Esophagus squamous epithelium (tissue), 5 donors: ENCODE measurements at places on chromosomes 5 and 9.

- no peak for DNase-seq
Measured at GRCh38 chr5:139132515-139132914, 65.7 kb downstream of the SIL1 start.

DNA sequence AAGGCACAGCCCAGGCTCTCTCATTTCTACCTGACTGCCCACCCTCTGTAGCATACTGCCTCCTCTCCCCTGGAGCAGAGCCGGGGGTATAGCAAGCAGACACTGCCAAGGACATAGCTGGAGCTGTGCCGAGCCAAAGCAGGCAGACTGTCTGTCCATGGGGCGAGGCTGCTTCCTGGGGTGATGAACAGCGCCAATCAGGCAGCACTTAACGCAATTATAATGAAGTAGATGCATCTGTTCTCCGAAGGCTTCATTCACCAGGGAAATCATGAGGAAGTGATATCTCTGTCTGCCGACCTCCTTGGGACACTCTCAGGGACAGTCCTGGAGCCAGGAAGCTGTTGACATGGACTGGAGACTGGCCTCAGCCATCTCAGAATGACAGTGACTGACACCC lies 230.7 kb downstream of the ASTN2 start:
- no peak for DNase-seq

DNA sequence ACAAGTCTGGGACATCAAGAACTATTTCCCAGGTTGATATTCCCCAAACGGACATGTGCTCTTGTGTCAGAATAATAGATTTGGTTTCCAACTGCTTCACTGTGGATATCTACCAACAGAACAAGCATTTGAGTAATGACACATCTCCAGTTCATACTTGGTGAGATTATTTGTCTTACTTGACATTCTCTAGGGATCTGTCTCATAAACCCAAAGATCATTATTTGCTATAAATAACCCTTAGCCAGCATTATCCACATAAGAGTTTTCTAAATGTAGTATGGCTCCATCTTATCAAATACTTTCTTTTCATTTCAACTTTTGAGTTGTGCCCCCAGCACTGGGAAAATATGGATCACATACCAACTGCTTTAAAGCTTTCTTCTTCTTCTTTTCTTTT lies 1063.9 kb upstream of the CDH18 start:
- DNase-seq: no peak

GRCh38 chr9:35723426-35723825 lies 8.6 kb downstream of the TLN1 start:
- no peak for DNase-seq

DNA sequence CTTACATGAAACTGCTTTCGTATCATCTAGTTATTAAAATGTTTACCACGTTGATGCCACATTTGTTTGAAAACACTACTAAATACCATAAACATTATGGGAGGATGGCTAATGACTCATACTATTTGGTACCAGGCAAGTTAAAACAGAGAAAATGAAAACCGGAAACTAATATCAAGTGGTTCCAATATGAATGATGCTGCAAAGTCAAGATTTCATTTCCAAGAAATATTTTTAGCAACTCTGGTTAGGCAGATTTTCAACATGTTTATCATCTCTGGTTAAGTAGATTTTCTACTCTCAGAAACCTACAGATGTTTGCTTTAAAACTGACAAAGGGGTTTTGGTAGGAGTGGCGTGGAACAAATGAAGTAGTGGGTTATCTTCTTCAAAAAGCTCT lies 4.9 kb upstream of the F2R start:
- DNase-seq: no peak

DNA sequence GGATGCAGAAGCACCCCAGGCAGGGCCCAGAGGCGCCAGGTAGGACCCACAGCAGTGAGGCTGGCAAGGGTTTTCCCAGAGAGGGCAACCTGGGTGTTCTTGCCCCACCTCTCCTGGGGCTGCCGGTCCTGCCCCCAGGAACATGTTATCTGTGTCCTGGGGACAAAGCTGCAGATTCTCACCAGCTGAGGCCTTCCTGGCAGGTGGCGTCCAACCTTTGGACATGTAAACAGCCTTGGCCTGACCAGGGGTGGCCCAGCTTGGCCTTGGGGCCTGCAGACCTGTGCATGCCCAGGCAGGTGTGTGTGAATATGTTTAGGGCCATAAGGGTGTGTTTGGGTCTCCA lies 101.8 kb upstream of the LARP1 start:
- no peak for DNase-seq

- DNase-seq: no peak
Measured at GRCh38 chr5:141306630-141307029, 2.8 kb upstream of the SLC25A2 start.

GRCh38 chr9:78664370-78664769 lies 367.4 kb downstream of the PSAT1 start:
- no peak for DNase-seq

DNA sequence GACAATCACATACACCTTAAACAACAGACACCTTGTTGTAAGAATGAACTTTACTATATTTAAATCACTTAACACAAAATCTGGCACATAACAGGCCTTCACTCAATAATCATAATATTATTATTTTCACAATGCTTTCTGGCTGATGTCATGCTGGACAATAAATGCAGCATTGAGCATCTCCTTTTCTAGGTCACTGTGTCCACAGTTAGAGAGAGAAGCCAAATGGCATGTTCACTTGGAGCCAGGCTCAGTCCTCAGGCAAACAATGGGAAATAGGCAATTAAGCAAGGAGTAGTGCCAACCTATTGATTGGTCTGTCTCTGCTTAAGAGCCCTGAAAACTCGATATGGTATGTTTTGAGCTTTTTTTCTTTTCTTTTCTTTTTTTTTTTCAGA lies 50.6 kb upstream of the KLF4 start:
- no peak for DNase-seq

DNA sequence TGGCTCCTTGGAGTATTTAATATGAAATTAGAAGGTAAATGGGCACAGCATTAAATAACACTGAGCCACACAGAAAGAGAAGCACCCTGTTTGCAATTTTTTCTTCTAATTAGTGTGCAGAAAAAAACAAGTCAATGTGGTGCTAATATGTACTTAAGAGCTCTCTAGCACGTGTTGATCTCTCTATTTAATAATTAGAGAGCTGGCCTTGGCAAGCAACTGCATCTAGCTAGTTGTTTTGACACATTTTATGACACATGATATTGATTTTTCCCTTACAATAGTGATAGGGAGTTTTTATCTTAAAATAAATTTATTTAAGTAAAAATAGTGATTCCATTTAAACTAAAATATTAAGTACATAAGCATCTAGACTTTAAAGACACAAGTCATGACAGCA lies 54.5 kb upstream of the NUDT12 start:
- DNase-seq: no peak

DNA sequence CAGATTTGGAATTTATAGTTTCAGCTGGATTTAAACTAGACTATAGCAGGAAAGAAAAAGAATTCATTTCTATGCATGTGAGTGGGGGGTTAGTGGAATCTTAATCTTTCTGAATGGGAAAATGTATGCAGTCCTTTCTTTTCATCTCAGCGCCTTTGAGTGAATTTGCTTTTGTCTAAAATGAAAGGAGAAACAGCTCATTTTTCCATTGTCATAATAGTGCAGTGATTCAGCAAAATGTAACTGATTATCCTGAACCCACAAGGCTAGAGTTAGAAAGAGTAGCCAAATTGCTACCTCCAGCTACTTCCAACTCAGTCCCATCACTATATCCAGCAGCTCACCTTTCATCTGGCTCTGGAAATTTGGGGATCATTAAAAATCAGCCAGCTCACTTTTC lies 134.4 kb downstream of the ADAMTSL1 start:
- DNase-seq: no peak

GRCh38 chr5:92180391-92180790 lies 797.3 kb upstream of the ARRDC3 start:
- no peak for DNase-seq

- DNase-seq: no peak
Measured at GRCh38 chr5:1386274-1386717, 41.4 kb upstream of the CLPTM1L start.

- no peak for DNase-seq
Measured at GRCh38 chr5:96658272-96658671, 3.9 kb upstream of the CAST start.

GRCh38 chr9:38181232-38181631 lies 112.2 kb upstream of the SHB start:
- no peak for DNase-seq

- DNase-seq: no peak
Measured at GRCh38 chr5:66551338-66551737, 44.9 kb upstream of the MAST4 start.

DNA sequence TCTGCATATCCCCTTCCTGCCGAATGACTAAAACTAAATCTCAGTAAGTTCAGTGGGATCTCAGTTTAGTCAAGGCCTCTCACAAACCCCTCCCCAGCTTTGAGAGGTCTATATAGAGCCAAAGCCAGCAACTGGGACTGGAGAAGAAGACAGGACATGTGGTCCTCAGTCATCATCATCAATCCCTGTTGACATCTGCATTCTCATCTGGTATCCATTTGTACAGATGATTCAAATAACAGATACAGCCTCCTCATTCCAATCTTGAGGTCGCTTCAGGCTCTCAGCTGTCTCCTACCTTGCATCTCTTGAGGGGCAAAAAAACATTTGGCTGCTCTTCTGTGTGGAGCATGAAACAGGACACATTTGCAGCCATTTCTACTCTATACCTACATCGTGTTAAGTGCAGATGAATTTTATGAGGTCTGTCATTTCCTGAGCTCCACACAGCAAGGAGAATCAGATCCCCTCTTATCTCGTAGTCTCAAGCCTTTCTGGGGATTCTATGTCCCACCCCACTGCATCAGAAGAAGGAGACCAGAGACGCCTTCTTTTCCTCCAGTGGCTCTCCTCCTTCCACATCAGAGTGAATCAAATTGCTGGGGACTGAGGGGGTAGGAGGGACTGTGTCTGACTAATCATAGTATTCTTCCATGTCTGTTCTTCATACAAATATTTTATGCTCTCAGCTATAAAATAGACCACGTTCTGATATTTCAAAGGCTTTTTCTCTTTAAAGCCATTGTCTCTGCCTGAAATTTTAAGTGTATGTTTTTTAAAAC lies 4.7 kb upstream of the RECK start:
- no peak for DNase-seq
